ENCODE measurements at places on chromosomes 6 and 20.
A peak's percentile ranks its signal among the peaks of the same experiment; 100 is the strongest.

- DNase-seq: no peak
Observed at GRCh38 chr20:25606094-25606695, 17.6 kb downstream of the NANP start.

GRCh38 chr6:160337301-160337700 is 10.9 kb upstream of the SLC22A3 start:
- DNase-seq: peak; percentile 17

DNA sequence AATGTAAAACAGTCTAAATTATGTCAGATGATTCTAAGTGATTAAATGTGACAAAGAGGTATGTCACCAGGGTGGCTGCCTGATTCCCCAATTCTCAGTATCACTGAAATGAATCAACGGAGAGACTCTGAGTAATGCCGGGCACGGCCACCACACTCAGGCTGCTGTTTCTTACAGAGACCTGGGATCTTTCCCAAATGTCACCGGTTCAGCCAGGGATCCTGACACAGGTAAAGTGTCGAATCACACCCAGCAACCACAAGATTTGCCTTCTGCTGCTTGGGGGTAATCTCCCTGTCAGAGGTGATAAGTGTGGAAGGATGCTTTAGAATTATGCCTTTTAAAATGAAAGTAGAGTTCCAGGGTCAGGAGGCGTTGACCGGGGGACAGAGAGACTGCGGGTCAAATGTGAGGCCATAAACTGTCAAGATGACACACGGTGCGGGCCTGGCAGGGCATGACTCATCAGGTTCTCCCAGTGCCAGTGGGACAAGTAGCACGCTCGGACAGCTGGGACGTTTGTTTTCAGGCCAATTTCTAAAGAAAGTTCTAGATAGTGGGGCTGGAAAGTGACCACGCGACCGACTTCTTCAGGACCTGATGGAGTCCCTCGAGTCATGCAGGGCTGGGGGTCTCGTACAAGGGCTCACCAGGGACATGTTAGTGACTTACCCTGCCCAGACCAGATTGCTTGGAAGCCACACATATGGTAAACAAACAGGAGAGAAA is 48.9 kb downstream of the PRDM1 start:
- peak; percentile 38 for DNase-seq

- DNase-seq: no peak
Observed at GRCh38 chr6:17277256-17277655, 3.9 kb upstream of the RBM24 start.

GRCh38 chr20:62367633-62368391 is 700 bp upstream of the LAMA5 start:
- DNase-seq: no peak

DNA sequence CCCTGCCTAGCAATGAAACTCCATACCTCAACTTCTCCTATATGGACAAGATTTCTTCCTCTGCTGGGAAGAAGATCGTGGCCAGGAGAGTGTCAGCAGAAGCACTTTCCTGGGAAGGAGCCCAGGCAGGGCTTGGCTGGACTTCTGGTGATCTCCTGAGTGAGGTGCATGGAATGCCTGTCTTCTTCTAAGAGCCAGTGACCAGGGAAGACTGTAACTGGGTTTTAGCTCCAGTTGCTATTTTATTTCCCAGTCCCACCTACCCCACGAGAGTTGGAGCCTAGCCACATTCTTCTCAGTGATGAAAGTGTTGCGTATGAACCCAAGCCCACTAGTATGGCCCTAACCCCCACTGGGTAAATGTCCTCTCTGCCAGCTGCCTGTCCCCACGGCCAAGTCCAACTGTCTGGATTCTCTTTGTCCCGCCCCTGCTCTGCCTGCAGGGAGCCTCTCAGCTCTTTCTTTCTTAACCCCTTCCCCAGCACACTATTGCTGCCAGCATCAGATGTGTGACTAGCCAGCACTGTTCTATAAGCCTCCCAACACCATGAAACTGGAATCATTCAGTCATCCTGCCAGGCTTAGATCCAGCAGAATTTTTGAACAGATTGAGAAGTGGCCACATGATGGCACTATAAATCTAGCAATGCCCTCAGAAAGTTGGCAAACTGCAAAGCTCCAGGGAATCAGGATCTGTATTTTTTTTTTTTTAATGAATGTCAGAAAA is 69.8 kb upstream of the FAM184A start:
- peak; percentile 61 for DNase-seq

- no peak for DNase-seq
Observed at GRCh38 chr6:156963712-156964700, 186.8 kb downstream of the ARID1B start.

DNA sequence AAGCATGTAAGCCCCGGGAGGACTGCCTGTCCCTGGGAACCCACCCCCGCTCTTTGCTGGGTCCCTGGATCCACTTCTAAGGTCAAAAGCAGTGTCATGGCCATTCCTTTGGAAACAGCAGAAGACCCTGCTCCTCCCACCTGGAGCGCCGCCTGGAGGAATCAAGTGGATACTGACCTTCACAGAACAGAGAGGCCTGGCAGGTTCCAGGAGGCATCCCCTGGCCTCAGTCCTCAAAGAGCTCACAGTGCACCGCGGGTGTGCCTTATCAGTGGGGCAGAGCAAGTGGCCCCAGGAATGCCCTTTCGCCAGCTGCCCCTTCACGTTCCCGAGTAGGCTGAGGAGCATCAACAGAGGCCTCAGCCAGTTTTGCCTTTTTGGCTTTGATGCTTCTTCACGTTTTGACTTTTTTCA is 11.1 kb upstream of the SLC4A11 start:
- DNase-seq: peak; percentile 32

DNA sequence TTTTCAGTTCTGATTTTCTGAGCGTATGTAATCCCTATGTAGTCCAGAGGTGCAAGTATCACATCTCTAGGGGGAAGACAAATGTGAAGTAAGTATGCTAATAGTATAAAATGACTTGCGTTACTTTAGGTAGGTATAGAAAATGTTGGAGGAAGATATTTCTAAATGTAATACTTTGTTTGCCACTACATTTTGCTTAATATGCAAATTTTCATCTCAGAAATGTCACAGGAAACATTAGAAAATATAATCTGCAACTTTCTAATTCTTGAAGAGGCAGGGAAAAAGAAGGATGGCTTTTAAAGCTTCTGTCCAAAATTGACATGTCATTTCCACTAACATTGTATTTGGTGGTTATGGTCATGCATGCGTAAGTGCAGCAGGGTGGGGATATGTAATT is 85.6 kb downstream of the CD2AP start:
- DNase-seq: no peak

- DNase-seq: no peak
Observed at GRCh38 chr20:9616455-9616805, 102.0 kb downstream of the LAMP5 start.

DNA sequence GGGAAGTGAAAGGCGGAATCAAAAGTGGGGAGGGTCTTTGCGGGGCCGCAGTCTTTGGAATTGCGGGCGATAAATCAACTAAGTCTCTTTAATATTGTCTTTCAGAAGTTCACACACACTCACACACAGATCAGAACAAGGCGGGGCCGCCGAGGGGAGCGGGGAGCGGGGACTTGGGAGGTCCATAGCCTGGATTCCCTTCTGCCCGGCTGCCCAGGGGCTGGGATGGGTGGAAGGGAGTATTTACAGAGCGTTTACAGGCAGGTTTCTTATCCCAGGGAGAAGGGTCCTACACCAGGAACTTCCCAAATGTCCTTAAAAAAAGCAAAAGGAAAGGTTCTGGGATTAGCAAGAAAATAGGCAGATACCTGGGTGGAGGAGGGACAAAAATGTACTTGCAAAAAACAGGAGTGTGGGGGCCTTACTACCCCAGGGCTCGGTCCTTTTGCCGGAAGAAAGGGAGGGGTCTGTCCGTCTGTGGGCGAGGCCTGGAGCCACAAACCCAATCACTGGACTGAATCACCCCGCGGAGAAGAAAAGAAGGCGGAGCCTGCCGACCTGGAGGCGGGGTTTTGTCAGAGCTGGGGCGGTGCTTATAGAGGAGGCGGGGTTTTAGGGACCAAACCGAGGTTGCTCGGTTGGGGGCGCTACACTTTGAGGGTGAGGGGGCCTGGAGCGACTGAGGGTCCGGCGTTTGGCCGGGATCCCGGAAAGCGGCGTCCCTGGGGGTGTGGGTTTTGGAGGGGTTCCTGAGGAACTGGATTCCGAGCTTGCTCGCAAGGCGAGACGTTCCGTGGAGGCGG is 3.2 kb downstream of the PRRT1 start:
- DNase-seq: no peak

DNA sequence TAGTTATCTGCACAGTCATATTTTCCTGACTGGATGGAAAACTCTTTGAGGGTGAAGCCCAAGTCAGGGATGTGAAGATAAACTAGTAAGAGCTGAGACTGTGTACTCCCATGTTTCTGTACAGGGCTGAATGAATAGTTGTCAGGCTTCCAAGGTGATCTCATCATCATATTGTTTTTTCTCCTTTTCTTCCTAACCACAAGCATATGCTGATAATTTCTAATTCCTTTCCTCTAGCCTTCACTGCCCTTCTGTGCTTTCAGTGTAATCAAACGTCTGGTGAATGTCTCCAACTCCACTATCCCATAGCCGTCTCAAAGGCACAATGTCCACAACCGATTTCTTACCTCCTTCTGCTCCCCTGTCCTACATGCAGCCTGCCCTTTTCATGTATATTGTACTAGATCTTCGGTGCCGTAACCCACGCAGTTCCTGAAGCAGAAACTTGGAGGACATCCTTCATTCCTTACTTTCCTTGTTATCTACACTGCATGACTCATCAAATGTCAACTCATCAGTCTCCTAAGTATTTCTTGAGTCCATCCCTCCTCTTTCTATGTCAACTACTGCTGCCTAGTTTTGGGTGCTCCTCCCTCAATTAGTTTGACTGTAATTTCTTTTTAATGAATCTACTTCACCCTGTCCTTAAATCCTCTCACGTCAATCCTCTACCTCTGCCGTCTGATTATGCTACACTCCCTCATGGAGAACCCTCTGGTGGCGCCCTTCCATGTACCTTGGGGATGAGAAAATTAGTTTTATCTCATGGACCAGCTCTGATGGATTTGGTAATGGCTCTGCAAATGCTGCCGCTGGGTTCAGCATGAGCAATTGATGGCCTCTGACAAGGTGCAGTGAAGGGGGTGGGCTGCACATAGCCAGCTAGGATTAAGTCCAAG is 21.9 kb downstream of the NCOA7 start:
- peak; percentile 58 for DNase-seq

GRCh38 chr20:14569641-14570040 is 232.2 kb upstream of the FLRT3 start:
- DNase-seq: no peak

DNA sequence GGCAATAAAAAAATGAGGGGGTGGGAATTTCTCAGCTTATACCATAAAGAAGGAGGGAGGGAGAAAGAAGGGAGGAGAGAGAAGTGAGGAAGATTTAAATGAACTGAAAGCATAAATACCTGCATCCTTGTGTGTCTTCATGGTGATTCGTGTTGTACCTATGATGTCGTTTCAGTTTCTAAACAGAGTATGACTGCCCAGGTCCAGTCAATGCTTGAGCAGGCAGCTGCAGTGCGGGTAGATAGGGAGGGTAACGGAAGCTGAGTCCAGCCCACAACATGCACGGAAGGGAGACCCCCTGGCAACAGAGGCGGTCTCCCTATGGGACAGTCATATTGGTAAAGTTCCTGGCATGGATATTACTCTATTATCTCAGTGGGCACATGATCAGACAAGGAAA is 184.5 kb downstream of the KIF16B start:
- no peak for DNase-seq

- no peak for DNase-seq
Observed at GRCh38 chr20:42368910-42369309, 750.7 kb upstream of the CHD6 start.

GRCh38 chr20:53677447-53678314 is 84.0 kb upstream of the ZNF217 start:
- no peak for DNase-seq

- no peak for DNase-seq
Observed at GRCh38 chr20:63567386-63568169, 6.5 kb downstream of the HELZ2 start.

- DNase-seq: no peak
Observed at GRCh38 chr6:14068133-14068532, 49.4 kb upstream of the CD83 start.

DNA sequence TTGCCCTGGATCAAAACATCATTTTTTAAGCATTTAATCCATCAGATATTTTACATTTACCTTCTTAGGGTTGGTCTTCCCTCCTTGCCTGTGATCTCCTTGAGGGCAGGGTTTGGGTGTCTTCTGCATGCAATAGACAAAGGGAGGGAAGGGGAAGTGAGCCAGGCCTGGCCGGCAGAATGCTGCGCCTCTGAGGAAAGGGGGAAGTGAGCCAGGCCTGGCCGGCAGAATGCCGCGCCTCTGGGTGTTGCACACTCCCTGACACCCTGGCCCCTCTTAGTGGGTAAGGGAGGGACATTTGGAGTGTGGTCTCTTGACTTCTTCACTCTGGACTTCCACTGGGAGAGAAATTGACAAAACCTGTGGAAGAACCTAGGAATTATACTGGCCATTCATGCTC is 12.4 kb downstream of the PSMF1 start:
- DNase-seq: no peak

- no peak for DNase-seq
Observed at GRCh38 chr6:80622641-80623040, 516.2 kb downstream of the BCKDHB start.

- DNase-seq: no peak
Observed at GRCh38 chr6:13461805-13462204, 25.6 kb downstream of the GFOD1 start.

- DNase-seq: no peak
Observed at GRCh38 chr20:19110881-19111460, 101.5 kb upstream of the SLC24A3 start.

DNA sequence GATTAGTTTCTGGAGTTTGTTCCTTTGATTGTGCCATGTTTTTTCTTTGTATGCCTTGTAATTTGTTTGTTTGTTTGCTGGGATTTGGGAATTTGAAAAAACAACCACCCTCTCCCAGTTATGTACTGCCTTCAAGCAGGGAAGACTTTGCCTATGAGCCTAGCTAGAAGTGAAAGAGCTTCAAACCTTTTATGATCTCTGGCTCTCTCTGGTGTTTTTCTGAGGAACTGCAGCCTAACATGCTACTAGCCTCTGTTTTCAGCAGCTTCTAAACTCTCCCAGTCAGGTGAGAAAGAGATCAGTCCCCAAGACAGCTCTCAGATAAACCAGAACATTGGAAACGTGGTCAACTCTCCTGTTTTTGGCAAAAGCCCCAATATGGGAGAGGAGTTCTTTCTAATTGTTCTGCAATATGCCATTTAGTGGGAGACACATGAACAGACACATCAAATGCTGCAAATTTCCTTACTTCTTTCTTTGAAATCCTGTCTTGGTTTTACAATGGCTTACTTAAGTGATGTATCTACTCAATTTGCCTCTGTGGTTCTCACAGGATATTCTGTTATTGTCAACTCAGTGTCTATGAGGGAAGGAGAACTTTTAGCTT is 58.9 kb upstream of the SERINC1 start:
- DNase-seq: peak; percentile 65

- DNase-seq: no peak
Observed at GRCh38 chr20:22974354-22974753, 60.8 kb upstream of the SSTR4 start.

DNA sequence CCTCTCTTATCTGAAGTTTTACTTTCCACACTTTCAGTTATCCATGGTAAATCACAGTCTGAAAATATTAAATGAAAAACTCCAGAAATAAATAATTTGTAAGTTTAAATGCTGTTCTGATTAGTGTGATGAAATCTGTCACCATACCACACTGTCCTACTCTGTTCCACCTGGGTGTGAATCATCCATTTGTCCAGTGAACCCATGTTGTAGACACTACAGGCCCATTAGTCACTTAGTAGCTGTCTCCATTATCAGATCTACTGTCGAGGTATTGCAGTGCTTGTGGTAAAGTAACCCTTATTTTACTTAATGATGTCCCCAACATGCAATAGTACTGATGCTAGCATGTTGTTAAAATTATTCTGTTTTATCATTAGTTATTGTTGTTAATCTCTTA is 29.2 kb upstream of the MMS22L start:
- no peak for DNase-seq

Measured in urothelium cell line (cell line).